ENCODE measurements at places on chromosomes 6 and 20.

- no peak for DNase-seq
These were observed 9.0 kb upstream of the BHLHE23 start for GRCh38 chr20:63015662-63016361.

DNA sequence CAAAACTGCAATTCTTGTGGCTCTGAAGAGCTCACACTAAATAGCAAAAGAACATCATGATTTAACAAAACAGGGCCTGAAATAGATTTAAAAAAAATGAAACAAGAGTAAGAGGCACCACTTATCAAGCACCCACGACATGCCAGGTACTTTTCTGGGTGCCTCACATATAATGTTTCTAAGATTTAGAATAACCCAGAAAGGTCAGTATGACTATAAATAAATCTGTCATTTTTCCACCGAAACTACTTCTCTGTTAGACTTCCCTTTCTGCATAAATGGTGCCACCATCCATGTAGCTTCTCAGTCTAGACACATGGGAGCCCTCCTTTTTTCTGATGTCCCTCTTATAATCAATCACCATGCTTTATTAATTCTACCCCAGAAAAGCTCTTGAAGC is 652.4 kb upstream of the CHD6 start:
- no peak for DNase-seq

DNA sequence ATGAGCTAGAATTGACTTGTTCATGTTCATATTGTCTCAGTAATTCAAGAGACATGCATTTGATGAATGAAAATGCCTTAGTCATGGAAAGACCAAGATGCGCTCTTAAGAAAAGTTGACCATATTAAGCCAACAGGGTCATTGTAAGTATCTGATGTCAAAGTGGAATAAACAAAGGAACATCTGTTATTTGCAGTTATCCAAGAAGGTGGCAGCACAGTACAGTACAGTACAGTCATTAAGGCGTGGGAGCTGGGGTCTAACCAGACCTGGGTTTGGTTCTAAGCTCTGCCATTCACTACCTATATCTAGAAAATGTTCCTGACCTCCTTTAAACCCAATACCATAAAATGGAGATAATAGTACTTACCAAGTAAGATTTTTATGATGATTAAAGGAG is 178.1 kb downstream of the BACH2 start:
- no peak for DNase-seq

DNA sequence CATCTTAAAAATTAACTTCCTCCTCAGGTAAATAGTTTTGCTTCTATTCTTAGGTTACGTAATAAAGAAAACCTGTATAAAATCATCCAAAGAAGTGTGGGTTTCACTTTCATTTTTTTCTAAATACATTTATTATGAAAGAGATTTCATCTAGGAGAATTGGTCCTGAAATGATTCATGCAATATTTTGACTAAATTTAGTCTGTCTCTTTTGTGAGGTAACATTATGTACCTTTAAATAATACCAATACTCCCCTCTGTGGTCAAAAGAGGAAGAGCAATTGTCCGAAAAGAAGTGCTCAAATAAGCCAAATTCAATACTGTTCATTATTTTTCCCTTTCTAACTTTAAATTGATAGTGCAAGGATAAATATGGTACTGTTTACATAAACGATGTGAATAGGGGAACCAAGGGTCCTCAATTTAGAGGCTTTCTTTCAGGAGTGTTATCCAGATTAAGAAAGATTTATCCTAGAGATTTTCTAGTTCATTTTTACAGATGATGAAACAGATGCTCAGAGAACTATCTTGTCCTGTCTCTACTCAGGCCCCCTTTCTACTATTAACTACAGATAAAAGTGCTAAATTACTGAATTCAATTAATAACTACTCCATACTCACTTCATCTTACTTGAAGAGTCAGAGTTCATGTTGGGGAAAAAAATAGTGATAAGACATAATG is 26.2 kb downstream of the CYP39A1 start:
- no peak for DNase-seq

DNA sequence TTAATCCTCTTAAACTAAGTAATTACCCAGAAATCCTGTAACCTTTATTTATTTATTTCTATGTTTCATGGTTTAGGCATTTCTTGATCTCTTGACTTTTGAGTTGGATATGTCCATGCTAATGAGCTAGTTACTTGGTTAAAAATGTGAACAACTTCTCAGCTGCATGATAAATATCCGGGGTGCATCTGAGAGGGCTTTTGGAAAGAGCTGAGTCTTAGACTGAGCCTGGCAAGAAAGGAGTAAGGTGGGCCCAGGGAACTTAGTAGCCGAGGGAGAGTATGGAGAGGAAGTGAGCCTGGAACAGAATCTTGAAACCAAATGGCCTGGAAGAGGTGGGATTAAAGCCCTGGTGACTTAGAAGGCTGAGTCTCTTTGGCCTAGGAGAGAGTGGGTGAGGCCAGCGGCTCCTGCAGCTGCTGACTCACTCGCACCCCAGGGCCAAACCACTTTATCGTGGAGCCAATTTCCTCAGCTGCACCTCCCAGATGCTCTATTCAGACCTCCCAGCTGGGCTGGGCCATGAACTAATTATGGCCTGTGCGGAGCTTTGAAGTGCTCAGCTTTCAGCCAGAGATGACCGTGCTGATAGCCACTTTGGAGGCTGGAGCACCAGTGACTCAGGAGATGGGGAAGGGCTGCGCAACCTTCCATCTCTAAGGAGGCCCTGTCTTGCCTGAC is 19.1 kb downstream of the TGM3 start:
- DNase-seq, result no peak

DNA sequence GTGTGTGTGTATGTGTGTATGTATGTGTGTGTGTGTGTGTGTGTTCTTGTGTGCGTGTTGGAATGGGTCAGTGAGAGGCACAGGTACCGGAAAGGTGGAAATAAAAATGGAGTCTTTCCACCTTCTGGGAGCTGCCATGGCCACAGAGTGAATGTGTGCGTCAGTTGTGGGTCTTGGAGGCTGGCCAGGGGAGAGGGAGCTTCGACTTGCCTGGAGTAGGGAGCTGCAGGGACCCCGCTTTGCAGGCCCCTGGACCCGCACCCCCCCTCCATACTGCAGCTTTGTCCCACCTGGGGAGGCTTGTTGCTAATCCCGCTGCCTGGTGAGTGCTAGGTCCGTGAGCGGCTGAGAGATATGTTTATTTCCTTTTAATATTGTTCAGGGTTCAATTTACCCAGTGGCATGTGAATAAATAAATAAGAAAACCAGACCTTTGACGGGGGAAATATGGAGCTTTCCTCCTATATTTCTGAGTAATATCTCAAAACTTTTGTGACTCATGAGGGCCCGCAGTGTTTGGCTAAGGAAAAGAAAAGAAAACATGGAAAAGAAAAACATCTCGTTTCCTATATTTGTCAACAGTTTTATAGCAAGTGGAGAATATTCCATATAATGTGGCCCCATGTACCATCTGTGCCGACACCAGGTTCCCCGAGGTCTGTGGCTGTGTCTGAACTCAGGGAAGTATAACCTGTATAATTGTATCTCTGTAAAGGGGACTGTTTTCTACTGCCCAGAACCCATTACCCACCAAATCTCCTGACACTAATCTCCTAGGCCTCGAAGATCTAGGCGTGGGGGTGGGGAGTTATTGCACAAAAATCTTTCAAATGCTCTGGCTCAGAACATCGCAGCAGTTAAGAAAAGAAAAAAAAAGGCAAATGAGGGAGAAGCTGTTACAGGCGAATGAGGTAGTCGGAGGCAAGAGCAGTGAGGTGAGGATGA is 24.6 kb upstream of the CCDC167 start:
- no peak for DNase-seq

- DNase-seq, result no peak
These were observed 70.1 kb upstream of the TULP4 start for GRCh38 chr6:158242071-158242606.

GRCh38 chr20:37808233-37809070 is 94.5 kb upstream of the VSTM2L start:
- DNase-seq, result no peak

DNA sequence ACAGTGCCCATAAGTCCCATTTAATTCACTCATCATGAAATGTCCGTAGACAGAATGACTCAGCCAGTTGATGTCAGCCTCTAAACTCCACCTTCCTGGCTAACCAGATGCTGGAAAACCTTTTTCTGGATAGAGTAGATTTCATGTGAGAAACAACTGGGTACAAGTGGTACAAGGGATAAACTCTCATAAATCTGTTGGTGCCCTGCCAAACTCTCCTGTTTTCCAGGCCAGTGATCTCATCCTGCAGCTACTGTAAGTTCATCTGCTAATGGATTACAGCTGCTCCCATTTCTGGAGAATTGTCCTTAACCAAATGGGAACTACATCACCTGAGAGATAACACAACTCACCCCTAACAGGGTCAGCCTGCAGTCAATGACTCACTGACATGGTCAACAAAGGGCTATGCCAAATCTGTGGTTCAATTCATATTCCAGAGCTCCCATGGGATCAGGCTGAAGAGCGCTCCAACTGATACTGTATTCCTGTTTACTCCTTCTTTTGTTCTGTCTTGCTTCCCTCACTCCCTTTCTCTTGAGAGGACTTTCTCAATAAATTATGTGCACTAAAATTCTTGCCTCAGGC is 210.1 kb upstream of the HDDC2 start:
- DNase-seq, result no peak

GRCh38 chr6:17610835-17611234 is 10.7 kb downstream of the FAM8A1 start:
- no peak for DNase-seq

DNA sequence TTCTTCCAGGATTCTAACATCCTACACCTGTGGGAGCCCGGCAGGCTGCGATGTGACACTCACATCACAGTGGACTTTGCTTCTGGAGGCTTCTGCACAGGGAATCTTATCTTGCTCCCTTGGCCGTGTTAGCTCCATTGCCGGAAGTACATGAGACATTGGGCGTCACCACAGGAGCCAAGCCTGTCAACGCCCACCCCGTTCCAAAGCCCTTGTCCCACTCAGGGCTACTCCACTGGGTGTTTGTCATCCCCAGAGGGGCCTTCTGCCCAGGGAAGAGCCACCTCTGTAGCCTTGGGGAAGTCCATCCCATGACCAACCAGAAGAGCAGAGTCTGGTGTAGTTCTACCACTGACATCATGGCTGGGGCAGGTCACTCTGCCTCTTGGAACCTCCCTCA is 1.7 kb downstream of the RAB44 start:
- DNase-seq, result no peak

DNA sequence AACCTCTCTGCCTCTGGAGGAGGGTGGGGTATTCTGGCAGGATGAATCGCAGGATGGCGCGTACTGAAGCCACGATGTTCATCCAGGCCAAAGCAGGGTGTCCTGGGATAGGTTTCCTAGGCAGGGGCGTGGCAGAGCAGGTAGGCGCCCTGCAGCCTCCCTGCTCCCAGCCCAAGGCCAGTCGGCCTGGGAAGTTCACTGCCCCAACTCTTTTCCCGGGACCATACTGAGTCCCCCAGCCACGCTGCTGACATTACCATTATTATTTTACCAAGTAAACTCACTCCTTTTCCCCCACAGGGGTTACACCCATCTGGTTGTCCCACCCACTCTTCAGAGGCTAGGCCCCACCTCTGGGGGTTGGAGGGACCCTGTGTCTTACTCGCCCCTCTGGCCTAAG is 21.8 kb downstream of the SDCBP2 start:
- no peak for DNase-seq

GRCh38 chr20:57078116-57078515 is 188.3 kb downstream of the BMP7 start:
- DNase-seq, result no peak

DNA sequence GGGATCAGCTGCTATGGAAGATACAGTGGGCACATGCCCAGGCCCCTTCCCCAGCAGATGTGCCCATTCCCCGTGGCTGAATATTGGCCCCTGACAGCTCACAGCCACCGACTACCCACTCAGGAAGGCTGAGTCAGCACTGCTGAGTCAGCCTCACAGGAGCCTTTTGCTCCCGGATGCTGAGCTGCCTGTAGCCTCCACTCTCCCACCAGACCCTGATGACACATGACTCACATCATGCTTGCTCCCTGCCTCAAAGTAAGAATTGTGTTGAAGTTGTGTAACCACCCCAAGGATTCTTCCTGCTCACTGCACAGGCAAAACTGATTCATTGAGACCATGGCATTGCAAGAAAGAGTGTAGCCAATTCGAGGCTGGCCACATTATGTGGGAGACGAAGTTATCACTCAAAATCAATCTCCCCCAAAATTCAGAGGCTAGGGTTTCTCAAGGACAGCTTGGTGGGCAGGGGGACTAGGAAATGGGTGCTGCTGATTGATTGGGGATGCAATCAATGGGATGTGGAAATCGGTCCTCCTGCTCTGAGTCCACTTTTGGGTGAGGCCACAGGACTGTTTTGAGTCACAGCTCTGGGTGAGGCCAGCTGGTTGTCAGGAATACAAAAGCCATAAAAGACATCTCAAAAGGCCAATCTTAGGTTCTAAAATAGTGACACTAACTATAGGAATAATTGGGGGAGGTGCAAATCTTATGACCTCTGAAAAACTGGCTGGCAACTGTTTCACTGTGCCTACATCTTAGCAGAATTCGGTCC is 556.6 kb upstream of the CDH4 start:
- no peak for DNase-seq

DNA sequence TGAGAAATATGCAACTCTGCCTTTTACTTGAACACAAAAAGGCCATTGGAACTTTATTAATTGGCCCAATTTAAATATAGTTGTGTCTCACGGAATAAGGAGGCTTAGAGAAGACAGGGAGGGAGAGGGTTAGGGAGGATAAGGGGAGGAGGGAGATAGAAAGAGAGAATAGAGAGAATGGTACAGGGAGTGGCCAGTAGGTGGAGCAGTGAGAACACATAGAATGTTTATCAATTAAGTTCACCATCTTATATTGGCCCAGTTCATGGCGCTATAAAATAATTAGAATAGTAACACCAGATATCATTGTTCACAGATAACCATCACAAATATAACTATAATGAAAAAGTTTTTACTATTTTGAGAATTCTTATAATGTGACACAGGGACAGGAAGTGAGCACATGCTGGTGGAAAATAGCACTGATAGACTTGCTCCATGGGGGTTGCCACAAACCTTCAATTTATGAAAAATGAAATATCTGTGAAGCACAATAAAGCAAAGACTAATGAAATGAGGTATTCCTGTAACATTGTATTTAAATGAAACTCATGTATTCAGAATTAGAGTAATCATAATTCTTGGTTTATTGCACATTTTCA is 374.1 kb upstream of the MANEA start:
- no peak for DNase-seq

DNA sequence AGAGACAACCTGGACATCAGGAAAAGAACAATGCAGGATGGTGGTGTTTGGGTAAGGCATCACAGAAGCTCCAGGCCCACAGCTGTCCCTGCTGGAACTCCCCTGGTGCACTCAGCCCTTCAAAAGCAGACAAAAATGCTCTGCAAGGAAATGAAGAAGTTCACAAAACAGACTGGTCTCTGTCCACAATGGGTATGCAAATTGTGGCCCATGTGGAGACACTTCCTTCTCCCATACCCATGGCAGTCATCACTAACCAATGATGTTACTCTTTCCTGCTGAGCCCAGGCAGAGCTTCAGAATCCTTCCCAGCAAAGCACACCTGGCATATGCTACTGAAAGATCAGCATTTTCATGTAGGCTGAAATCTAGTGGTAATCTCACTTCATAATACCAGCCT is 42.6 kb upstream of the PXDC1 start:
- no peak for DNase-seq

Data from stimulated activated CD4-positive, alpha-beta T cell treated with anti-CD3 and anti-CD28 coated beads, Interleukin-1b, Interleukin-23, amount 100 ng/mL, for 24 hours (primary cell).